Stomach (tissue), 19 donors: ENCODE measurements at places on chromosomes 4 and X. TPM values are rescaled to one million over a fixed set of nuclear protein-coding genes. Genes with fewer than 3 reads are reported as not detected.

GRCh38 chr4:73454920-73455319, 18.9 kb downstream of the AFP start:
- H3K36me3 ChIP-seq: no peaks in the 10 kb centered on the region
- no peaks in the 10 kb centered on the region for H3K27me3 ChIP-seq
- H3K4me3 ChIP-seq: no peak overlapping the region

- DNase-seq: no peak
- H3K4me1 ChIP-seq: peaks cover 6% of the 10 kb centered on the region
- no peaks in the 10 kb centered on the region for H3K27me3 ChIP-seq
- H3K4me3 ChIP-seq: no peak overlapping the region
- no peaks in the 10 kb centered on the region for H3K36me3 ChIP-seq
Observed at GRCh38 chrX:64195862-64196261, 9.6 kb downstream of the AMER1 start.

- no peak overlapping the region for H3K4me3 ChIP-seq
- H3K27ac ChIP-seq: no peak overlapping the region
- H3K4me1 ChIP-seq: no peaks in the 10 kb centered on the region
- no peaks in the 10 kb centered on the region for H3K36me3 ChIP-seq
Observed at GRCh38 chr4:160352637-160353036, 1249.8 kb downstream of the RAPGEF2 start.

- no peaks in the 10 kb centered on the region for H3K4me1 ChIP-seq
- no peak overlapping the region for H3K4me3 ChIP-seq
- peak; percentile 90 for DNase-seq
- no peaks in the 10 kb centered on the region for H3K36me3 ChIP-seq
Observed at GRCh38 chrX:24395775-24396174, 35.3 kb downstream of the SUPT20HL1 start.

Gene ATP8A1
- 5.1 TPM for polyA plus RNA-seq
